ENCODE measurements at places on chromosomes 3 and 15. TPM values are rescaled to one million over a fixed set of nuclear protein-coding genes. Genes with fewer than 3 reads are reported as not detected.

Gene GTF2E1
- total RNA-seq, result 19.4 TPM

DNA sequence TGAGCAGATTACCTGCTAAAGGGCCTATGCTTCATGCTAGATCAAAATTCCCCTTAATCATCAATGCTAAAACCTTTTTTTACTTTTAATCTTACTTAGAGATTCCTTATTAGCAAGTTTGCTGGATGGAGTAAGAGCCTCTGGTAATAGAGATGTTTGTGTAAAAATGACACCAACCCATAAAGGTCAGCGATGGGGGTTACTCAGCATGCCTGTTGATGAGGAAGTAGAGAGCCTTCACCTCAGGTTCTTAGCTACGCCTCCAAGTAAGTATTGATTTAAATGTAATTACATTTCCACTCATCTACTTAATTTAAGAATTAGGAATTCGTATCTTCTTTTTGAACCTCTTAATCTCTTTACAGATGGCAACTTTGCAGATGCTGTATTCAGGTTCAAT, 38.8 kb downstream of the DNAJC13 start:
- no peak for DNase-seq

GRCh38 chr3:21668012-21668411, 83.0 kb downstream of the ZNF385D start:
- DNase-seq, result no peak

Gene SPINK8
- total RNA-seq, result not detected

- no peak for DNase-seq
Measured at GRCh38 chr3:167078070-167078622, 302.0 kb downstream of the ZBBX start.

- DNase-seq, result no peak
Measured at GRCh38 chr15:53378096-53378800, 381.2 kb downstream of the WDR72 start.

Gene ADIPOQ
- not detected for total RNA-seq

DNA sequence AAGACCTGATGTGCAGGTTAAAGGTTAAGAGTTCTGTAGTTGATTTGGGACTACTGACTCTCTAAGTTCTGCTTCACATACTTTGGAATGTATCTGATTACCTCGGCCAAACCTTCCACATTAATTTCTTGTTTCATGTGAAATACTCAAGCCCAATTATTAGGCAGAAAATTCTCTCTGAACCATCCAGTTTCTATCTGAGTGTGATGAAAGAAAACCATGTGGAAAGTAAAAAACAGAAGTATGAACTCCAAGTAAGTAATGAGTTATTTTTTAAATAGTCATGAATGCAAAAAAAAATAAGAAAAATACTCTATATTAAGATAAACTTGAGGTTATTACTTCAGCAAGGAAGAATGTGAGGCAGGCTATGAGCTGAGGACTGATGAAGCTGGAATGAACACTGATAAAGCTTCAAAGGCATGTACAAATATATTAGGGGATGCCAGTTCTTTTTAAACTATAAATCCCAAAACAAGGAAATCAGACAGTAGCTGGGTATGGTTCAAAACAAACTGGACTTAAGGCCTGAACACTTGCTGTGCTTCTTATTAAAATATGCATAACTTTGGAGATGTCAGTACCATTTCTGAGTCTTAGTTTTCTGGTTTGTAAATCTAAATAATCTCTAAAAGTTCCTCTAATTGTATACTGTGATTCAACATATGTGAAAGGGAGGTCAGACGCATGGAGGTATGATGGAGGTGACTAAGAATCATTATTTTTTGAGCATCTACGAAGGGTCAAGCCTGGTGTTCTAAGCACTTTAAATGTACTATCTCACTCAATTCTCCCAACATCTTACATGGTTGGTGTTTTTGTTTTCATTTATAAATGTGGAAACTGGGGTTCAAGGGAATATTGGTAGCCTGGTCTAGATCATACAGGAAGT, 59.6 kb downstream of the COL6A6 start:
- DNase-seq, result peak; percentile 6

DNA sequence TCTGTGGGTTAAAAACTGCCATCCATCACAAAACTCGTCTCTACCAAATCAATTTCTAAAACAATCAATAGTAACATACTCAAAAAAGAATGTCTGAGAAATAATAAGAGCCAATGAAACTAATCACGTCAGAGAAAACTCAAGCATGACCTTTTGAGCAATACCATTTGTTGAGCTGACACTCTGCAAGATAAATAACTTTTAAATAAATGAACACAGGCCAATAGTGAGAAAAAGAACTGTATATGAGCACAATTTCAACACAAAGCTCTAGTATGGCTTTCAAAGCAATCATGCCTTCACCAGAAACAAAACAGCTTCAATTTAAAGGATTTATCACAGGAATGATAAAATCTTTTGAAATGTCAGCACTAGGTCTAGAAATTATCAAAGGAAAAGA, 249.2 kb upstream of the SETMAR start:
- no peak for DNase-seq

DNA sequence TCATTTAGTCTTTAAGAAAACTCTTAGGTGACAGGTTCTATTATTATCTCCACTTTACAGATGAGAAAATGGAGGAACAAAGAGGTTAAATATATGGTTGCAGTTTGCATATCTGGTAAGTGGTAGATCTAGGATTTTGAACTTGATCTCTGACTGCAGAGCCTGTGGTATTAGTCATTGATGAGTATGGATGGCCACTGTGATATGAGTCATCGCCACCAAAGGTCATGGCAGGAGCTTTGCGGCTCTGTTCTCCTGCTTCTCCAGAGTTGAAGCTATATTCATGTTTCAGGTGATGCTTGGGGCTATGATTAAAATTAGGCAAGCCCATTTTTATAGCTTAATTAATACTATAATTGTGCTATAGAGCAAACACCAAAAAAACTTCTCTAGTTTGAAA, 306.2 kb upstream of the DPPA4 start:
- peak; percentile 66 for DNase-seq

Gene ARHGAP31
- total RNA-seq, result 7.7 TPM

Gene ACSBG1
- under 0.01 TPM for total RNA-seq

- no peak for DNase-seq
Measured at GRCh38 chr3:171380711-171381425, 79.3 kb downstream of the TNIK start.

Gene CSPG4
- 16.4 TPM for total RNA-seq

DNA sequence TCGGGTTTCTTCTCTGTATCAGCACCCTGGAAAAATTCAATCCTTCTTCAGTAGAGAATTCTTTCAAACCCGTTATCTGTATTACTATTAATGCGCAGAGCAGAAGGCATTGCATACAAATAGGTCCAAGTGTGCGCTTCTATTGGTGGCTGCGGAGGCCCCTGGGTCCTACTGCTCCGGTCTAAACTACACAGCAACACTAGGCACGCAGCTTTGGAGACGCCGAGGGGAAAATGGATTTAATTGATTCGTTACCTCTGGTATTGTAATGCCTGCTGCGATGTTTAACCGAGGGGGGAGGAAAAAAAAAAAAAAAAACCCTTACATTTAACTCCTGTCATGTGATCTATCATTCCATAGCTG, at the start of gene ROBO1:
Gene ROBO1 (minus strand): TSS at position 94 of the 363 bp plus-strand sequence.
- DNase-seq, result peak; percentile 17

GRCh38 chr3:132283440-132283839, 33.8 kb upstream of the ACP3 start:
- peak; percentile 13 for DNase-seq

Gene MKRN3
- total RNA-seq, result 6.5 TPM

GRCh38 chr3:117630885-117631284, 921.3 kb downstream of the TUSC7 start:
- DNase-seq, result peak; percentile 35

GRCh38 chr15:38671006-38671387, 106.4 kb upstream of the RASGRP1 start:
- DNase-seq, result no peak

Gene HGD
- 0.06 TPM for total RNA-seq

Gene PARP15
- not detected for total RNA-seq

GRCh38 chr3:127105587-127105986, 87.3 kb upstream of the PRR23E start:
- DNase-seq, result no peak

Gene NRROS
- total RNA-seq, result 1.0 TPM

DNA sequence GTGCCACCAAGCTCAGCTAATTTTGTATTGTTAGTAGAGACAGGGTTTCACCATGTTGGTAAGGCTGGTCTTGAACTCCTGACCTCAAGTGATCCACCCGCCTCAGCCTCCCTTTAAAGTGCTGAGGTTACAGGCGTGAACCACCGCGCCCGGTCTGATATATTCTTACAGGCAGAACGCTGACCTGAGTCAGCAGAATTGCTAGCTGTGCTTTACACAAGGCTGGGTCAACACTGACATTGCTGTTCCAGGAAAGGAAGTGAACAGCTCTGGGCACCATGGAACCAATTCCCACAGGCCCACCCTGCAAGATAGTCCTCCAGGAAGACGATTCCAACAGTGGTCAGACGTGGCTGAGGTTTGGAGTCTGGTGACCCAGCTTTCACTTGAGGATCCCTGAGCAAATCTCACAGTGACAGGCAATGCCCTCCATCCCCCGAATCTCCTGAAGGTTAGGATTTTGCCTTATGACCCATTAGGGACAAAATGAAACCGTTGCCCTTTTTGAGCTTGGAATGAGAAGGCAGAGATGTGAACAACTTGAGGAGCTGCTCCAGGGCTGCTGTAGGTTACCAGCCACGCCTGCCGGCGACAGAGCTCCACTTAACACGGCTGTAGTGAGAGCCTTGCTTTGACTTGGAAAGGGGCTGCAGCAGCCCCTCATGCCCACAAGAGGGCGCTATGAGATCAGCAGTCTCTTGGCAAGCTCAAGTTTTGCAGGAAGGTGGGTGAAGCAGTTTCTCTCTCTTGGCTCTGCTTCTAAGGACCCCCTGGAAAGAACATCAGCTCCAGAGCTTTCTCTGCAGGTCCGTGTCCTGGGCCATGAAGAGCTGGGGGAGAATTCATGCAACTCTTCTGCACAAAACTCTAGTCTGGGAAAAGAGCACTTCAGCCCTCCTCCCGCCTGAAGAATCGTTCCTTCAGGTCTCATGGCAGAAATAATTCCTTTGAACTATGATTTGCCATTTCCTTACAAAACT, 74.1 kb downstream of the SENP2 start:
- peak; percentile 85 for DNase-seq

DNA sequence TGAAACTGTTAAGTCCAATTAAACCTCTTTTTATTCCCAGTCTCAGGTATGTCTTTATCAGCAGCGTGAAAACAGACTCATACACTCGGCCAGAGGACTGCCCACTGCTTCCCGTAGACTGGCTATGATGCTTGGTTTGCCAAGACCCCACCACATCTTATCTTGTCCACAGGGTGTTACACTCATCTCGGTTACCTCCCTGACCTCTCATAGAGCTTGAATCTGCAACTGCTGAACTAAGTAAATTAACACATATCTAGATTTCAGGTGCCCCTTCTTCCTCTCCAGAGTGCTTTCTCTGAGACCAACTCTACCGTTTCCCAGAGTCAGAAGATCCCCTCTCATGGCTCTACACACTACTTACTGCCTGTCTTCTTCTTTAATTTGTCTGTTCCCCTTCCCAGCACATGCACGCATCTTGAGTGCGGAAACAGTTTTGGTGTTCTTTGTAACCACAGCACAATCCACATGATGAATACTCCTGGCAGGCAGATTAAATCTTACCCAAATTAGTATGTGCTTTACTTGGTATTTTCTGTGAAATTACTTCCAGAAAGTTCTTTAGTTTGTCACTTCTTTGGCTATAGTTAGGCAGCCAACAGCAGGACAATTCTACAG, 49.7 kb downstream of the CD200 start:
- DNase-seq, result no peak

Gene SGO1
- 19.3 TPM for total RNA-seq

Gene LSAMP
- under 0.01 TPM for total RNA-seq

- DNase-seq, result no peak
Measured at GRCh38 chr3:141746962-141747361, 8.9 kb downstream of the RNF7 start.

DNA sequence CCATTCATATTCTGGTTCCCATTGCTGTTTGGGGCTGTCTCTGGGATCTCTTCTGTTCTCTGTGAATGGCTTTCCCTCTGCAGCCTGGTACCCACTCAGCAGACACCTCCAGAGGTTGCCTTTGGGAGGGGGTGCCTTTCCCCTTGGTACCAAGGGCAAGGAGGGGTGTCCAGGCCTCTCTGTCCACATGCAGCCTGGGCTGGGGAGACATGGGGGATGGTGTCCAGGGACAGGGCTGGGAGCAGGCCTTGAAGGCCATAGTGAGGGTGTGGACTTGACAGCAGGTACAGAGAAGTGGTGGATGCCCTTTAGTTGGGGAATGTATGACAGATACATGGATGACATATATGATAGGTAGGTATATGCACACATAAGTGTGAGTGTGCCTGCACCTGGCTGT, 83.7 kb downstream of the PLXNA1 start:
- DNase-seq, result no peak

Gene ADPRH
- 13.3 TPM for total RNA-seq

Gene ITGA11
- 22.0 TPM for total RNA-seq

DNA sequence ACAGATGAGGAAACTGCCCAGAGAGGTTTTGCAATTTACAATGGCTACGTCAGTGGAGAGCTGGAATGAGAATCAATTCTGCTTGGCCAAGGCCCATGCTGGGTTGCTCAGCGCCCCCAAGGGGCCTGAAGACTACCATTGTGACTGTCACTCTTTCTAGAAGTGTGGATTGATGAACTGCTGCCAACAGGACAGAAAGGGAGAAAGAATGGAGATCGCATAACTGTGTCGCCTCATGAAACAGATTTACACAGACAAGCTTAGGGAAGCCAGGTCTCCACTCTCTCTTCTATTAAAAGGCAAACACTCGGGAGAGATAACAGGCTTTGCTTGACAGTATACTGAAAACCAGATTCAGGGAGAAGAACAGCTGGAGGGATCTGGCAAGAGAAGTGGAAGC, 160.0 kb downstream of the STT3B start:
- DNase-seq, result no peak

Gene CCR3
- not detected for total RNA-seq

GRCh38 chr3:39917065-39917773, 107.8 kb downstream of the MYRIP start:
- DNase-seq, result peak; percentile 52

DNA sequence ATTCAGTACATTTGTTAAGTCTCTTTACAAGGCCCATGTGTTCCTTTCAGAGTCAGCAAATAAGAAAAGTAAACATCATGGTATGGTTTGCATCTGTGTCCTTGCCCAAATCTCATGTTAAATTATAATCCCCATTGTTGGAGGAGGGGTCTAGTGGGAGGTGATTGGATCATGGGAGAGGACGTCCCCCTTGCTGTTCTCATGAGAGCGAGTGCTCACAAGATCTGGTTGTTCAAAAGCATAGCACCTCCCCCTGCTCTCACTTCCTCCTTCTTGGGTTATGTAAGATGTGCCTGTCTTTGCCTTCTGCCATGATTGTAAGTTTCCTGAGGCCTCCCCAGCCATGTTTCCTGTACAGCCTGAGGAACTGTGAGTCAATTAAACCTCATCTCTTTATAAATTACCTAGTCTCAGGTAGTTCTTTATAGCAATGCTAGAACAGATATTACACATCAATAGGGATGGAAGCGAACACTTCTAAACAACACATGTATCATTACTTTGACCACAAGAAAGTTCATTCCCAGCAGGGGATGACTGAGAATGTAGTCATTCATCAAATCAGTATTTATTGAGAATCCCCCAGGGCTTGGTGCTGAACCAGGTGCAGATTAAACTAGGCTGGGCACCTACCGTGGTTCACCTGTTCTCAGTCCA, 4.1 kb downstream of the EFCAB12 start:
- peak; percentile 29 for DNase-seq

- DNase-seq, result no peak
Measured at GRCh38 chr3:32136703-32137102, 30.3 kb downstream of the GPD1L start.

All from LHCN-M2 (cell line).